ENCODE measurements at places on chromosomes 1 and 21.

DNA sequence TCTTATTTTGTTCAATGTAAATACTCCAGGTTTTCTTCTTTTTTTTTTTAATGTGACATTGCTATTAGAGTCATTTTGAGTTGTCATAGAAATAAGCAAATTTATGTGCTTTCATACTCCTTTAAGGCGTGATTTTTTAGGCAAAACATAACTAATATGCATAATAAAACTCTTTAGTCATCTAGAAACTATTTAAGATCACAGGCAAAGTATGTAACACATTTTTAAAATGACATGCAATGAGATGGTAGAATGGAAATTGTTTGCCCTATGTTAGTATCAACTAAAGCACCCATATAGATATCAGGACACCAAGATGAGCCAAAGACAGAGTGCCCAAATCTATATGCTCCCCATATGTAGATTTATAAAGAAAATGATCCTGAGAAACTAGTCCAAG, 41.5 kb upstream of the SGIP1 start:
- DNase-seq = no peak

GRCh38 chr1:54580856-54581550, 33.0 kb downstream of the ACOT11 start:
- DNase-seq = peak; percentile 52

- peak; percentile 58 for DNase-seq
Observed at GRCh38 chr1:228364068-228364705, 42.4 kb downstream of the TRIM11 start.

DNA sequence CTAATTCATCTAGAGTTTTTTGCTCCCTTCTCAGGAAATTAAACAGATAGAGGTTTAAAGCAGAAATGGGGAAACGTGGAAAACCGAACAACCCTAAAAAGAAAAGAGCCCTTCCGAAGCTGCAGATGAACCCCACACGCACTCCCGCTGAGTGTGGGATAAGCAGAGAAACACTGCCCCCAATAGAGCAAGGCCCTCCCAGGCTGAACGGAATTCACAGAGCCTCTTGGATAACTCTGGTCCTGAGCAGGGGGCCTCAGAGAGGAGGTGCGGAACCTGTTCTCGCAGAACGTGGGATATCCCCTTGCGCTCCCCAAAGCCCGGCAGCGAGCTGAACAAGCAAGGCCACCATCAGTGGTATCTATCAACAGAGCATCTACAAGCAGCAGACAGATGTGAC, 44.9 kb downstream of the SSBP3 start:
- no peak for DNase-seq

DNA sequence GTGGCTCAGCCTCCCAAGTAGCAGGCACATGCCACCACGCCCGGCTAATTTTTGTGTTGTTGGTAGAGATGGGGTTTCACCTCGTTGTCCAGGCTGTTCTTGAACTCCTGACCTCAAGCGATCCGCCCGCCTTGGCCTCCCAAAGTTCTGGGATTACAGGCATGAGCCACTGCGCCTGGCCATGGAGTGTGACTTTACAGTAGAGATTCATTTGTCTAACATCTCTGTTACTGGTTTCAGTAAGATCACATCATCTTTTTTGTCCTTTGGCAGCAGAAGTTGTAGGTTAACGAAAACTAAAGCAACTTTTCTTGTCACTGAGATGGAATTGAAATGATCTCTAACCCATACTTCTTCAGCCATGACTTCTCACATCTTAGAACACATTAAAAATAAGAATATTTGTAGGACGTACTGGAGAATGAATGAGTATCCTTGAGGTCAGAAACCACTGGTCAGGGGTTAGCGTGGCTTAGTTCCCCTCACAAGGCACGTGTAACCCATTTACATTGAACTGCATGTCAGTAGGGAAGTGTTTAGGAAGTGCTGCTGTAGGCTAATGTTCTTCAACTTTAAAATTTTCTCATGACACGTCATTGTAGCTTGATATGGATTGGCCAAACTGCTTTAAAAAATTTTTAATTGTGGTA, 75.9 kb downstream of the CAMTA1 start:
- DNase-seq = no peak

GRCh38 chr1:242651817-242652216, 127.3 kb upstream of the PLD5 start:
- DNase-seq = no peak

GRCh38 chr1:119613769-119614720, 34.0 kb downstream of the ZNF697 start:
- peak; percentile 93 for DNase-seq

DNA sequence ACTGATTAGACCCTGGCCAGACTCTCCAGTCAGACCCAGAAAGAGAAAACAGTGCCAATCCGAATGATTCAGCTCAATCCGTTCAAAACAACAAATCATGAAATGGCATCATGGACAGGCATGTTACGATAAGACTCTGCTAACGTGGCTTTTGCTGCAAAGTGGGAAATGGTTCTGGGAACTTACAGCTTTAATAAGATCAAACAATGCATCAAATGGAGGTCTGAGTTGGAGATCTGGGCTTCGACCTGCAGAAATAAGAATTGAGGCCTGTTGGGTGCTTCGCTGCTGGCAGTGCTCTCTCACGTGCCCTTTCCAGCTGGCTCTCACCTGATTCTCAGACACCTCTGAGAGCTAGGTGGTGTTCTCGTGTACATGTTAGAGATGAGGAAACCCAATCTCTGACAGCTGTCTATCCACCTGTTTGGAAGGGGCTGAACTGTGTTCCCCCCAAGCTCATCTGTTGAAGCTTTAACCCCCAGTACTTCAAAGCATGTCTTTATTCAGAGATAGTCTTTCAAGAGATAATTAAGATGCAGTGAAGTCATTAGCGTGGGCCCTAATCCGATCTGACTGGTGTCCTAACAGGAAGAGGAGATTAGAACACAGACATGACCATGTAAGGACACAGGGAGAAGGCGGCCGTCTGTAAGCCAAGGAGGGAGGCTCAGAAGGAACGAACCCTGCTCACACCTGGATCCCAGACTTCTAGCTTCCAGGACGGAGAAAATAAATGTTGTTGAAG, 45.5 kb upstream of the ETS2 start:
- no peak for DNase-seq
